ENCODE measurements at places on chromosomes 4 and X. TPM values are rescaled to one million over a fixed set of nuclear protein-coding genes. Genes with fewer than 3 reads are reported as not detected.

DNA sequence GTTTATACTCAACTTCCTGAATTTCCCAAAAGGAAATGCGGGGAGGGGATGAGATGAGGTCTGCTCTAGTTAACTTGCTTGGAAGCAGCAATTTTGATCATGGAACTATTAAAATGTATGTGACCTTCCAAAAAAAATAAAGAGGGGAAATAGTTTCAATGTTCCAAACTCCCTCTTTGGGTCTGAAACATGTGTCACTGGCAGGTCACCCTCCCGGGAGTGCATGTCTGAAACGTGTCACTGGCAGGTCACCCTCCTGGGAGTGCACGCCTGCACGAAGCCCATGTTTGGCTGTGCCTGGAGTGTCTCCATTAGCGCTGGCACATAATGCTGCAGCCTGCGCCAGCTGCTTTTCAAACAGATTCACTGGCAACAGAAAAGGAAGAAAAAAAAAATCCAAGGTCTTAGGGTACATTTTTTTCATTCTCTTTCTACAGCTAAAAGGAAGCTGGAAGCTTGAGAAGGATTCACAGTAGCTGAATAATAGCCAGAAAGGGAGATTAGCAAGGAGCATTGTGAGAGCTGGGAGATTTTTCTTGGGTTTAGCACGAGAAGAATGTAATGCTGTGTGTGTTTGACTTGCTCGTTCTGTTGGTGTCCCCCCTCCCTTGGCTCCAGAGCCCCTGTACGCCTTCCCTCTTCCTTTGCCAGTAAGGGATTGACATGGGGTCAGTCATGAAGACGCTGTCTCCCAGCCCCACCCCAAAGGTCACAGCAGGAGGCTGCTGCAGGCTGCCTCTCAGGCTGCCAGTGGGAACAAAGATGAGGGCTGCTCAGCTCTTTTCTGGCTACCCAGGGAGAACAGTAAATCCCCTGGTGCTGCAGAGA is 39.2 kb upstream of the TLR3 start:
- peak; percentile 90 for DNase-seq

DNA sequence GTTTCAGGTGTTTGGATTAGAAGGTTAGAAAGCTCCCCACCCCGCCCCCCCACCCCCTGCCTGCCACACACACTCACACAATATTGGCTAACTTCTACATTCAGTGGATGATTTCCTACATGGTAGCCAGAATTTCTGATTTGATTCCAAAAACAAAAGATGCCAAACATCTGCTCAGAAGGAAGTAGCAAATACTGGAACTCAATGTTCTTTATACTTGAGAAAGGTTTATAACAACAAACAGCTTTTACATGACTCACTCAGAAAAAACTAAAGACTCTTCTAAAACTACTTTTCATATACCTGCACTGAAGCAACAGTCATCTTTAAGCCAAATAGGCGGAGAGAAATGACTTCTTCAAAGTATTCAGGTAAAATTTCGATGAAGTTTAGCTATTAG is 750.5 kb upstream of the POU3F4 start:
- DNase-seq = no peak

- no peak for DNase-seq
Measured at GRCh38 chr4:872241-872981, 46.5 kb upstream of the CPLX1 start.

DNA sequence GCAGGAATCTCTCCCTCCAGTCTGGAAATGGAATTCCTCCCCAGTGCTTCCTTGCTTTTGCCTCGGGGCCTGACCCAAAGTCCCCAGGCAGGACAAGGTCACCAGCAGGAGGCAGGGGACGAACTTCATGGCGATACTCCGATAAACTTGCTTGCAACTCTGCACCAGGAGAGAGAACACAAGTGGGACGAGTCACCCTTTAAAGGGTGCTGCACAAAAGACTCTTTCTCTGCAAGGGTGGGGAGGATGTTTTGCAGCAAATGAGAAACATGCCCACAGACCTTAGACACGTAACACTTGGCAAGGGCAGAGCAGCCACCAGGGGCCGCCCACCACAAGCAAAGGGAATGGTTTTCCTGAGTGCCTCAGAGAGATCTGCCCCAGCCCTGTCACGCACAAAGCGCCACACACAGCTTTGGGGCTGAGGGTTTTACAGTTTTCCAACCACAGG is at the start of gene FGFBP2:
Gene FGFBP2, minus strand, starts transcription at position 175 of the 451 bp plus-strand sequence. Its CDS starts 46 bp downstream, at position 129.
- peak; percentile 61 for DNase-seq

Gene BTC
- total RNA-seq = not detected

GRCh38 chrX:19094654-19095053 is 27.6 kb downstream of the ADGRG2 start:
- DNase-seq = peak; percentile 50

DNA sequence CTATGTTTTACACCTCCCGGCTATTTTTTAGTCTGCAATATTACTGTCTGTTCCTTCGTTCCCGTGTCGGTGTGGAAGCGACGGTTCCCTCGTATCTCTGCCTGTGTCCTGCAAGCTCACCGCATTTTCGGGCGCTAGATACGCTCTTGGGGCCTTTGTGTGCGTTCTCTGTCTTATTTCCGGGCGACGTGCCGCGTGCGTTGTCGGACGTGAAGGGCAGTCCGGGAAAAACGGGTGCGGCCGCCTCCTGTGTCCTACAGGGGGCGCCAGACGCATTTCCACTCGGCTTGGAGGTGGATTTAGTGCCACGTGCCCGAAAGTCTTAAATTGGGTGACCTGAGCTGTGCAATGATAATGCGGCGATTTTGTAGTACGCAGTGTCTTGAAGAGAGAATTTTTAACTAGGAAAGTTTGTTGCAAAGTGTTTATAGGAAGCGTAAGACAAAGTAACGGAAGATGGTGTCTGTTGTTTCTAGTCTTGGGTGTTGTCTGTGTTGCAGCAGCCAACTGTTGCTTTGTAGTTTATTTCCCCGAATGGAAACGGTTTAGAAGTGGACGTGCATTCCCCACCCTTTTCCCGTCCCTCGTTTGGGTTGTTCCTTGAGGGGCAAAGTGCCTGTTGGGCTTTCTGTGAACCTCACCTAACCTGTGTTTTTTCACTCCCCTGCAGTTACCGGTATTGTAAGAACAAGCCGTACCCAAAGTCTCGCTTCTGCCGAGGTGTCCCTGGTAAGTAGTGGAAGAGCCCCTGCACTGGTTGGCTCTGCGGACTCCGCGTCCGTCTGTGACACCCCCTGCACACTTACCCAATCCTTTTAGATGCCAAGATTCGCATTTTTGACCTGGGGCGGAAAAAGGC is 720 bp downstream of the RPL10 start:
- DNase-seq = peak; percentile 92

- DNase-seq = no peak
Measured at GRCh38 chrX:21373001-21373400, 1.2 kb upstream of the CNKSR2 start.

GRCh38 chr4:174358410-174358809 is 74.7 kb downstream of the CEP44 start:
- DNase-seq = no peak

DNA sequence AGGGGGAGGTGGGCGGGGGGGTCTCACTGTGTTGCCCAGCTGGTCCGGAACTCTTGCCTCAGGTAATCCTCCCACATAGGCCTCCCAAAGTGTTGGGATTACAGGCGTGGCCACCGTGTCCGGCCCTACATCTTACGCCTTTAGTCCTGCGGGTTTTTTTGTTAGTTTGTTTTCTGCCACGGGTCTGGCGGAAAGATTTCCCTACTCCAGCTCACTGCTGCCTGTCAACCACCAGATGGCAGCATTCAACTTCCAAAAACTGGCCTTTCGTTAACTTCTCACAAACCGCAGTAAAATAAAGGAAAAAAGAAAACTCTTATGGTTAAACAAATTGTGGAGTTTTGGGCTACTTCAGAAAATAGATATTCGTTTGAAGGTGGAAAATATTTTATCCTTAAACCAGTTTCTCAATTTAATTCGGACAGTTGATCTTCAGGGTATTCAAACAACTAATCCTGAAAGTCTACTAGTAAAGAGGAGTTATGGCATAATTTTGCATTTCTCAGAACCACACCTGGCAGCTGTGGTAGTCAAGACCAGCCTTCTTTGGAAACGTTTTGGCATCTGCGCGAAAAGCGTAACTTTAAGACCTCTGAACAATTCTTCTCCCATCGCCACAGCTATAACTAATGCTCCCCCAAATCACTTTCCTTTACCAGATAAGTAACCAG is 41.1 kb downstream of the LUZP4 start:
- no peak for DNase-seq

GRCh38 chr4:152663203-152664066 is 16.4 kb downstream of the TMEM154 start:
- DNase-seq = no peak

DNA sequence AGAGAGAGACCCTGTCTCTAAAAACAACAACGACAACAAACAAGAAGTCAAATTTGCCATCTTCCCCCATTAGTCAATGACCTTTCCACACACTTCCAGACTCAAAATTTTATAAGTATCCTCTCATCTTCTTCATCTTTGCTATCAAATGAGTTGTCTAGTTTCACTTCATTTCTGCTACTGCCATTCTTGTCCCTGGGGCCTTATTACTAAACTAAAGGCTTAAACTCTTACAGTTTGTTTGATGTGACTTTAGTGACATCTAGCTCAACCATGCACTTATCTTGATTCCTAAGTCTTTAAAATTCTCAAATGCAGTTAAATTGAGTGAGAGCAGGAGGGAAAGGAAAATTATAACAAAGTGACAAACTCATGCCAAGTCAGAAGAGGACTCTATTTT is 271.8 kb upstream of the GK2 start:
- no peak for DNase-seq

Gene TMEM154
- total RNA-seq = 1.9 TPM

DNA sequence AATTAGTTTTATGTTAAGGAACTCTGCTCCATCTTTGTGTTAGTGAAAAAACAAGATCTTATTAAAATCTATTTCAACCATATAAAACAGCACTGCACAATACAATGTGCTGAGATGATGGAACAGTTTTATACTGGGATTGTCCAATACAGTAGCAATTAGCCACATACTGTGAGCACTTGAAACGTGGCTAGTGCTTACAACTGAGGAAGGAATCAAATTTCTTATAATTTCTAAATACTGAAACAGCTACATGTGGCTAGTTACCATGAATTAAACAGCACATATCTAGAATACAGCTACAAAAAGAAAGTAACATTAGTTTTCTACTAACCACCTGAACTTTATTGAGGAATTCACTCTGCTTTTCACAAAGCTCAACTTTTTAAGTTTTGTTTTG is 14.7 kb downstream of the NFXL1 start:
- no peak for DNase-seq

Gene ENAM
- total RNA-seq = 3.8 TPM

DNA sequence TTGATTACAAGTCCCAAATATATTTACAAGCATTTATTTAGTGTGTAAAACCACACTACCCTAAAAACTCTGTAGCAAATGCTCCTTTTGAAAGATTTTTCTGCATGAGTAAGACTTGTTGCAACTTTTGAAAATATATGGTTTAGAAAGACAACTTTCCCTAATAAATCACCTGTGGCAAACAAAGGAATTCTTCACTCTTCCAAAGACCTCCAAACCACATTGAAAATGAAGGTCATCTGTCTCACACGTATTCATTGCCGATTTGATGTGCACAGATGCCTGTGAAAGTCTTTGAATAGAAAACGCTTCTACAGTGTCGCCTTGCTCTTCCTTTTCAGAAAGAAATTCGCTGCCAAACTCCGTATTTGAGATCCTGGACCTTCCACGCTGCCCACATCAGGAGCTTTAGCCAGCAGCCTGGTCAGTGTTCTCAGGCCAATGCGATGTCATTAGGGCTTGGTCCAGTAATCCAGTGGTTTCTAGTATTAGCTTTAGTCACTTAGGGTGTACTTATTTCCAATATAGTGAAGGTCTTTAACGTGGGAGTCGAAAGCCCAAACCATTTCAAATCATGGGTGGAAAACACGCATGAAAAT is 22.2 kb downstream of the SPINK2 start:
- DNase-seq = no peak

Gene ABLIM2
- total RNA-seq = 26.8 TPM

All from Right ventricle myocardium superior (tissue), 1 donor.